GM04503 (cell line): ENCODE measurements at places on chromosomes 1 and 21.

DNA sequence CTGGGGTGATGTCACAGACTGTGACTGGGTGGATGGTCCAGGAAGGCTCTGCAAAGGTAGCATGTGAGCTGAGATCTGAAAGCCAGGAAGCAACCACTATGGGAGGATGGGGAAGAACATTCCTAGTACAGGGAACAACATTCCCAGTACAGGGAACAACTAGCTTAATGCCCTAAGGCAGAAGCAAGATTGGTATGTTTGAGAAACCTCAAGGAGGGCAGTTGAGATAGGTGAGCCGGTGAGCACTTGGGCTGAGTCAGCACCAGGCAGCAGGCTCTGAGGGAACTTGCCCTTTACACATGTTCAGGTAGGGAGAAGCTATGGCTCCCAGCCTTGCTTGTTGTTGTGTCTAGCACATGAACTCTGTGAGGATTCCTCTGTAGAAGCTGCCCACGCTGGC, 24.2 kb upstream of the CACNA1E start:
- no peak for DNase-seq

DNA sequence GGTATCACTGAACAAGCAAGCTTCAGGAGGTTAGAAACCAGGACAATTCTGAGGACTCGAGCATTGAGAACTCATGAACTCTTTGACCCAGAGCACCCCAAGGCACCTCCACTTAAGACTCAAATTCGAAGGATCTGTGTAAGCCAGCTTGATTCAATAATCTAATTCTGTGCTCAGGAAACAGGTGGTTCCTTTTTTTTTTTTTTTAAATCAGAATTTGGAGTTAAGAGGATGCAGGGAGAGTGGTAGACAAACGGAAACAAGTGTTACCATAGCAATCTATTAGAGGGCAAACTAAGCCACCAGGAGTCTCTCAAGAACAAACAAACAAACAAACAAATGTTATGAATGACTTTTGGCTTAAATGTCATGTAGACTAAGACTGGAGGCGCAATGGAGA, 53.8 kb upstream of the DPH5 start:
- no peak for DNase-seq

- DNase-seq = no peak
These were observed 30.4 kb upstream of the RNF2 start for GRCh38 chr1:185014941-185015340.

DNA sequence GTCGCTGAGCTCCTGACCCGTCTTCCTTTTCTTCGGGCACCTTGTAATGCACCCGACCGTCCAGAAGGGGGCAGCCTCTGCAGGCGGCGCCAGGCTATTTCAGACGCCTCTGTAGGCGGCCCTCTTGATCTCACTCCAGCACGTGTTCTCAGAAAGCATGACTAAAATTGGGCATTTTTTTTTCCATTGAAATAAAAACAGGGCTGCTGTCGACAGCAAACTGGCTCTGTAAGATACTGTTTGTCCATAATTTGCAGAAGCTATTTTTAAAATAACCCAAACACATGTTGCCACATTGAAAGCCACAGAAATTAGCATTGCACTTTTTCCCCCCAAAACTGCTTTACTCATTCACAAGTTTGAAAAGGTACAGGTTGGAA, 78.0 kb downstream of the STUM start:
- DNase-seq = no peak

GRCh38 chr1:170660281-170660713, 3.6 kb upstream of the PRRX1 start:
- no peak for DNase-seq

DNA sequence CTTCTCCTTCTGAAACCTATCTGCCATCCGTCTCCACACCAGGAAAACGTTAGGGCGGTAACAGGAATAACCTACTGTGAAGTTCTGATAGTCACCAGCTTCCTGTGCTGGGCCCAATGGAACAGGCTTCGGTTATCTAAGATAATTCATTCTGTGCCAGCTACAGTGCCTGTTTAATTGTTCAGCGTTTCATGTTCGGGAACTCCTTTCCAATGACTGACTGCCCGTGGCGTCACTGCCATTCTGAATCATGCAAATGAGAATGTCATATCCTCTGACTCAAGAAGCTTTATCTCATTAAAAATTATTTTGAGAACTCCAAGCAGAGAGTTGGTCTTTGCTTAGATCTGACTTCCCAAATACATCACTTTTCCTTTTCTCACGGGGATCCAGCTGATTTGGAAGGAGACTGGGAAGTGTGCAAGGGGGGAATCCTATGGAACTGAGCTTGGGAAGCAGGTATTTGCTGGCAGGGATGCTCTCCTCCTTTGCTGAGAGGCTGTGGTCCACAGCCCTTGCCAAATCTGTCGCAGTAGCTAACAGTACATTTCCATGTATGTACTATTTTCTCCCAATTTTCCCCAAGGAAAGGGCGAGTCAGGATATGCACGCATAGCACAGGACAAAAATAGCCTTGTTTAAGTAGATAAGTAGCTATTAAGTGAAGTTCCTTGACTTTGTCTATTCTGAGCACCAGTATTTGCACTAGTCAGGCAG, 358.7 kb downstream of the LTN1 start:
- DNase-seq = peak; percentile 54

- DNase-seq = peak; percentile 52
These were observed 65.7 kb downstream of the MAP3K7CL start for GRCh38 chr21:29195981-29196669.

GRCh38 chr1:24409535-24409934, 4.0 kb downstream of the STPG1 start:
- DNase-seq = no peak

GRCh38 chr1:66618390-66618789, 84.4 kb downstream of the SGIP1 start:
- no peak for DNase-seq

- DNase-seq = peak; percentile 63
These were observed 151.1 kb downstream of the LYPLAL1 start for GRCh38 chr1:219324629-219325367.

DNA sequence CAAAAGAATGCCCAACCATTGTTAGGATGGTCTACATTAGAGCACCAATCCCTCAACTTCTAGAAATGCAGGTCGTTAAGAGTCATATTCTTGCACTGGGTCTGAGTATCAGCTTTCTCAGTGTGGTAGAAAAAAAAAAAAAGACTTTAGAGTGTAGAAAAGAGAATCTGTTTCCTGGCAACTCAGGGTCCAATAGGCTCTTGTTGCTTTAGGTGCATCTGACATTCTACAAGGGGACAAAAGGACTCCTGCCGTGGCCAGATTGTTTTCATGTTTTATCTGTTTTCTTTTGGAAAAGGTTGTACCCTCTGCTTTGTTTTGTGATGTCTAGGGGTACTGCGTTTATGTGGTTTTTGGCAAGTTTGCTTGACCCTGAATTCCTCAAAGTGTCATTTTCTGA, 105.4 kb upstream of the KCNK2 start:
- no peak for DNase-seq

GRCh38 chr1:202113690-202114300, 8.9 kb upstream of the GPR37L1 start:
- DNase-seq = no peak
